Right renal pelvis (tissue), 4 donors: ENCODE measurements at places on chromosomes 3 and 15. TPM values are rescaled to one million over a fixed set of nuclear protein-coding genes. Genes with fewer than 3 reads are reported as not detected.

- DNase-seq, result no peak
Measured at GRCh38 chr3:136404056-136404455, 153.9 kb downstream of the PCCB start.

DNA sequence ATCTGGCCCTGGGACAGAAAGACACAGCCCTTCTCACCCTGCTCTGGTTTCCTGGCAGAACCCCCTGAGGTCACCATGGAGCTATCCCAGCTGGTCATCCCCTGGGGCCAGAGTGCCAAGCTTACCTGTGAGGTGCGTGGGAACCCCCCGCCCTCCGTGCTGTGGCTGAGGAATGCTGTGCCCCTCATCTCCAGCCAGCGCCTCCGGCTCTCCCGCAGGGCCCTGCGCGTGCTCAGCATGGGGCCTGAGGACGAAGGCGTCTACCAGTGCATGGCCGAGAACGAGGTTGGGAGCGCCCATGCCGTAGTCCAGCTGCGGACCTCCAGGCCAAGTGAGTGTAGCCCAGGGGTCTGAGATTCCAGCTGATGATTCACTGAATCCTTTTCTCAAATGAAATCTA is 61.7 kb downstream of the BOC start:
- DNase-seq, result no peak

DNA sequence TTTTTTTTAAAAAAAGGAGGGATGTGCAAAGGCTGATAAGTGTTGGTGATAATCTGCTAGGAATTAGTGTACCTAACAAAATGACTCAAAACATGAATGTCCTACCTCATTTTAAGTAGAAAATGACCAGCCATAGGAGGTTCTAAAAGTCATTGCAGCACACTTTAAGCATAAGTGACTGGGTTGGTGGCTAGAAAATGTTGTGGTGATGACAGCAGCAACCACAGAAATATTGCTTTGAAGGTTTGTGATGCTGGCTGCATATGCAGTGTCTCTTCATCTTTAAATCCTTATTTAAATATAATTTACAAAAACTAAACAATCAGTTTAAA is 55.2 kb downstream of the CMSS1 start:
- no peak for DNase-seq

DNA sequence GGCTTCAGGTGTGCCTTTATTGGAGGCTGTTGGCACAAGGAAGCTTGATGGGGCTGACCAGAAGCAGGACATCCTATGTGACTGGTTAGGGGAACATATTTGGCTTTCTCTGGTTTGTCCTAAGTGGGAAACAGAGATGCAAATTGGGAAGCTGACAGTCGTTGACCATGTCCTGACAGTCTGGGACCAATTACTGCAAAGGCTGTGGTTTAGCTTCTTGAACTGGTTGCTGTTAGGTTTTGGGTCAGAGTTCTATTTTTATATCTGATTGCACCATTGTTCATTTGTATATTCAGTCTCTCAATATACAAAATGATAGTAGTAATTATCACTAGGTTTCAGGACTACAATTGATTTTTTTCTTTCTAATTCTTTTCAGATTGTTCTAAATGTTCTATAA is 36.8 kb downstream of the SNTN start:
- no peak for DNase-seq

- no peak for DNase-seq
Measured at GRCh38 chr3:39850716-39851032, 41.3 kb downstream of the MYRIP start.

DNA sequence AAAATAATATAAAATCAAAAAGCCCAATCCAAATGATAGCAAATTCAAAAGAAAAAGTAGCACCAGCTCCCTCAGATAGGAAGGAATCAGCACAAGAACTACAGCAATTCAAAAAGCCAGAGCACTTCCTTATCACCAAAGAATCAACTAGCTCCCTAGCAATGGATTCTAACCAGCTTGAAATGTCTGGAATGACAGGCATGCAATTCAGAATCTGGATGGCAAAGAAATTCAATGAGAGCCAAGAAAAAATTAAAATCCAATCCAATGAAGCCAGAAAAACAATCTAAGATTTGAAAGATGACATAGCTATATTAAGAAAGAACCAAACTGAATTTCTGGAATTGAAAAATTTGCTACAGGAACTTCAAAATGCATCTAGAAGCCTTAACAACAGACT is 1334.4 kb upstream of the ALCAM start:
- no peak for DNase-seq

- no peak for DNase-seq
Measured at GRCh38 chr3:65619888-65620287, 418.8 kb downstream of the MAGI1 start.

DNA sequence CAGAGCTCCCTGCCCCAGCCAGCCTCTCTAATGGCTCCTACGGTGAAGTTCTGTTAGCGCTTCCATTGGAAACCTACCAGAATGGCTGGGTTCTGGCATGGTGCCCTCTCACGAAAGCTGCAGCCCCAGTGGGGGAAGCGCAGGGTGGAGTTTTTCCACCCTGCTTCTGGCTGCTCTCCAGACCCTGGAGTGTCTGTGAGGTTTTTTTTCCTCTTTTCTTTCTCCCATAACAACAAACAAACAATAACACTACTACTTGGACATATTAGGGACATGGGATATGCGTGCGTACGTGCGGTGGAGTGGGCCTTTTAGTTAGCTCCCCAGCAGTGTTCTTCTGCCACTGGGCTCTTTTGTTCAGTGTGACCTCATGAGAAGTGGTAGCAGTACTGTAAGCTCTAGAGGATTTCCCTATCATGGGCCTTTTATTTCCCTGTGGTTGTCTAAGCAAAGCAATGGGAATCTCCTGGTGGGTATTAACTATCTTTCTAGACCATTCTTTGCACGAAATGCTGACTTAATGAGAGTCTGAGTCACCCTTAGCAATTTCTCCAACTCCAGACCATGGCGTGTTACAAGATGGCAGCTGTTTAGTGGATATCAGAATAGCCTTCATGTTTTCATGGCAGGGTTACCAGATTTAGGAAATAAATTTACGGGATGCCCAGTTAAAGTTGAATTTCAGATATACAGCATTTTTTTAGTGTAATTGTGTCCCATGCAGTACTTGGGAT is 161.9 kb downstream of the FNDC3B start:
- no peak for DNase-seq

- no peak for DNase-seq
Measured at GRCh38 chr3:158226429-158226828, 116.5 kb downstream of the RSRC1 start.

DNA sequence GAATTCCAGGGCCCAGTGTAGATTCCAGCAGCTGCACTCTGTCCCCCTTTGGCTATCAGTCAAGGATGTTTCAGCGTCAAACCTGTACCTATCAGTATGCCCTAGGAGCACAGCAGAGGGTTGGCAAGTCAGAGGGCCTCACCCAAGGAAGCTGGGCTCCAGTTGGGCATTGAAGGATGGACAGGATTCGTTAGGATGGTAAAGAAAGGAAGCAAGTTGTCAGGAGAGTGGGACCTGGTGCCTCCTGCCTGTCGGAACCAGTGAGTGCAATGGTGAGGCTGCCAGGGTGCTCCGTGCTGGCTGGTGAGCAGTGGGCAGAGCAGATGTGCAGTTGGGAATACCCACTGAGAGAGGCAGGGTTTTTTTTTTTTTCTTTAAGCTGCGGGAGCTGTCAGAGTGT is 157.2 kb downstream of the CHDH start:
- no peak for DNase-seq

- no peak for DNase-seq
Measured at GRCh38 chr3:110405830-110406585, 665.6 kb upstream of the NECTIN3 start.

DNA sequence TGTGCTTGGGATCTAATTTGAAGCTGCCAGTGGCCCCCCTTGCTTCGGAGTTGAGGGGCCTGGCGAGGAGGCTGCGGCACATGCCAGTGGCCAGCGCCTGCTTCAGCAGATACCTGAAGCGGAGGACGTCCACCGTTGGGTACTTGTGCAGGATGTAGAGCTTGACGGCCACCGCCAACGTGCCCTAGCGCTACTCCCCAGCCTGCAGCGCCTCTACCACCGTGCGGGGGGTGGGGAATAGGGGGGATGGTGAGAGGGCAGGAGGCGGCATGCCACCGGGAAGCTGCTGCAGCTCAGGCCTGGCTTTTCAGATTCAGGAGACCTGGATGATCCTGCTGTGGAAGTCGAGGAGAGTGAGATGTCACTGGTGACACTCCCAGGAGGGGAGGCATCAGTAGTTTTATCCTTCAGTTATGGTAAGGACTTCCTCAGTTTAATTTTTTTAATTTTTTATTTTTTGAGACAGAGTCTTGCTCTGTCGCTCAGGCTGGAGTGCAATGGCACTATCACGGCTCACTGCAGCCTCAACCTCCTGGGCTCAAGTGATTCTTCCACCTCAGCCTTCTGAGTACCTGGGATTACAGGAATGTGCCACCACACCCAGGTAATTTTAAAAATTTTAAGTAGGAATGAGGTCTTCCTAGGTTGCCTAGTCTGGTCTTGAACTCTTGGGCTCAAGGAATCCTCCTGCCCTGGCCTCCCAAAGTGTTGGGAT is 150.6 kb upstream of the FRMD4B start:
- no peak for DNase-seq

DNA sequence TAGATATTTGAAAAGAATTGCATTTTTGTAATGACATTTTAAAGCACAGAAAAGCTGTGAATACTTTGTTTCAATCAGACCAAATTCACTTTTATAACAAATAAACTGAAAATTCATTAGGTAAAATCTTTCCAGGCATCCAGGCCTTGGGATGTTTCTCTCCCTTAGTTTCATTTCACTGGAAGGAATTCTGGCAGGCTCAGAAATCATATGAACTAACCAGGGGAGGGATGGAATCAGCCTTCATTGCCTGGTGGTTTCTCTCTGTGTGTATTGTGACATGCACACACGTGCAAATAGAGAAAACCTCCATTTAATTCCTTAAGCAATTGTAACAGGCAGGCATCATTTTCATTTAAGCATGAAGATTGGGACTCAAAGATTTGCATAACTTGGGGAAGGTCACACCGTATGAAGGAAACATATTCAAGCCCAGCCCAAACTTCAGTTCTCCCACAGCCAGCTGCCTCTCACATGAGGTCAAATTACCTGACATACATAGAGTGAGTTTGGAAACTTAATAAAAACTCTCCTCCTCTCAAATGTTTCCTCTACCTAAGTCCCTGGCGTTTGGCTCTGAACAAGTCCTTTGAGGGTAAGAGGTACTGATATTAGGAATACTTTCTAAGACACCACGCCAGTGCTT is 376.1 kb upstream of the MCTP2 start:
- no peak for DNase-seq

- no peak for DNase-seq
Measured at GRCh38 chr15:70203981-70204560, 106.4 kb upstream of the TLE3 start.

DNA sequence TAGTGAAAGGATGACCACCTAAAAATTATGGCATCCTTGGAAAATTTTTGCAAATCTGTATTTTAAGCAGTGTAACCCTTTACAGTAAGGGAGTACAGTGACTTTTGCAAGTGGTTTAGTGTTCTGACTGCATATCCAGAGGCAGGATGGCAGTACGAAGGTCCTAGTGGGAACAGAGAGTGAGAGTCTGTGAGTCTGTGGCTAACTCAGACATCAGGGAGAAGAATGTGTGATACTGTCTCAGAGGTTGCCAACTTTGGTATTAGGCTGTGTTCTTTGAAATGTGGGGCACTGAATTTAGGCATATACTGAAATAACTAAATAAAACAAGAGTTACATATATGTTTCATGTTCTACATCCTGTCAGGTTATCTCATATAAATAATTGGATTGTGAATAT is 25.7 kb downstream of the PRKCI start:
- no peak for DNase-seq

- DNase-seq, result no peak
Measured at GRCh38 chr3:145557405-145557804, 603.6 kb downstream of the PLOD2 start.

GRCh38 chr15:28930476-28931291 is 44.9 kb downstream of the APBA2 start:
- no peak for DNase-seq

- no peak for DNase-seq
Measured at GRCh38 chr15:90101130-90101968, 919 bp downstream of the IDH2 start.

- no peak for DNase-seq
Measured at GRCh38 chr15:31324806-31325594, 1.6 kb upstream of the KLF13 start.

DNA sequence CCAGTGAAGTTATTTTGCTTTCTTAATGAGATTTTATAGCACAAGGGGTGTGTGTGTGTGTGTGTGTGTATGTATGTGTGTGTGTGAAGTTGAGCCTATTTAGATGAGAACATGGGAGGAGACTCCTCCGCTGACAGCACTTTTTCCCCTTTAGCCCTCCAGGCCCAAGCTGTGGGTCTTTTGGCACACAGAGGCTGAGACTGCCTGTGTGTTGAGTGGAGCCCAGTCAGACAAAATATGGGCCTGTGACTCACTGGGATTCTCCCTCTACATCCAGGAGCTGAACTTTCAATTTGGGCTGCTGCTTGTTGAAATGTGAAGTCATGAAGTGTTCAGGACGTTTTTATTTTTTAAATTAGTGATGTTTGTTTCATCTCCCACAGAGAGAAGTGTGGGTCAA is 108.0 kb downstream of the MFSD1 start:
- no peak for DNase-seq

- DNase-seq, result no peak
Measured at GRCh38 chr3:159451482-159451881, 537.2 kb upstream of the IL12A start.

DNA sequence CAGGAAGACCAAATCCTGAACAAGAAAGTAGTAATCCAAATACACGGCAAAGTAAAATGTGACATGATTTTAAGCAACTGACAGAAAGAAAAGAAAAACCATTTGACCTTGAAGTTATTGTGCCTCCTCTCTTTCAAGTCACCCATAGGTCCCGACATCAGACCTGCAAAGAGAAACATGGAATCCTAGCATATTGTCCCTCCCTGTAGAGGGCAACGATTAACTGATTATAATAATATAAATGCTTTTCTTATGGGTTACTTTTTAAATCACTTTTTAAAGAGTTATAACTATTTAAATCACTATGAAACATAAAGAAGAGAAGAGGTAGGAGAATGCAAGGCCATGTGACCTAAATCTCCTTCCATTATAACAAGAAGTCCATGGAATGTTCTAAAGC is 143.2 kb upstream of the LIPC start:
- DNase-seq, result no peak

GRCh38 chr3:42999212-42999611 is 20.1 kb downstream of the GASK1A start:
- DNase-seq, result no peak

Gene COL6A5
- 0.07 TPM for polyA plus RNA-seq

Gene HTR3E
- polyA plus RNA-seq, result 0.19 TPM

Gene IL17RE
- 12.2 TPM for polyA plus RNA-seq

Gene SI
- polyA plus RNA-seq, result not detected

Gene PPIP5K1
- polyA plus RNA-seq, result 24.8 TPM

Gene TRIM59
- 19.2 TPM for polyA plus RNA-seq

Gene SLC7A14
- 2.2 TPM for polyA plus RNA-seq

Gene CHRNA5
- polyA plus RNA-seq, result 5.8 TPM

Gene ALDH1L1
- 57.0 TPM for polyA plus RNA-seq

Gene GOLGA8F
- 0.21 TPM for polyA plus RNA-seq

Gene MCF2L2
- 0.70 TPM for polyA plus RNA-seq

Gene CLDN1
- polyA plus RNA-seq, result 73.5 TPM

Gene ZFAND6
- 114 TPM for polyA plus RNA-seq

Gene LRRIQ4
- polyA plus RNA-seq, result 0.10 TPM

Gene SYNM
- polyA plus RNA-seq, result 2.2 TPM
